ENCODE measurements at places on chromosomes 13 and 19.

DNA sequence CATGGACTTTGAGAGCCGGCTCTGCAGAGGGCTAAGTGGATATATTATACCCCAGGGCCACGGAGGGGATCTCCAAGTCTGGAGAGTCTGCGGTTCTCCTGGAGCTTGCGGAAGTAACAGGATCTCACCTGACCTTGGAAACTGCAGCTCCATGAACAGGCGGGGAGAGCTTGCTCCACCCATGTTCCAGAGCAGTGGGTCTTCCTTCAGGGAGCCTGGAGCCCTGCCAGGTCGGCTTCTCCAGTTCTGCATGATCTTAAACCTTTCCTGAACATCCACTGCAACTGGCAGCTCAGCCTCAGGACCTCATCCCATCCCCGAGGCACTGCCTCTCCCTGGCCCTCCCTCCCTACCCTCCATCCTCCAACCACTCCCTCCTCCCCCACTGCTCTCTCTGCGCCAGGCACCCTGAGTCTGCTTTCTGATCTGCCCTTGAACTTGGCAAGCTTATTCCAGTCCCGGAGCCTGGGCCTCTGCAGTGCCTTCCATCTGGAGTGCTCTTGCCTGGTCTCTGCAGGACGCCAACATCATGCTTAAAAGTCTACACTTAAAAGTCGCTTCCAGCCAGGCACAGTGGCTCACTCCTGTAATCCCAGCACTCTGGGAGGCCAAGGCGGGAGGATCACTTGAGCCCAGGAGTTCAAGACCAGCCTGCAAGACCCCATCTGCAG is 13.2 kb downstream of the ATCAY start:
- no peak for DNase-seq

- DNase-seq: no peak
Observed at GRCh38 chr19:10412257-10412977, 7.9 kb upstream of the PDE4A start.

- DNase-seq: no peak
Observed at GRCh38 chr13:57716295-57716694, 84.8 kb downstream of the PCDH17 start.

GRCh38 chr19:50300814-50301606 is 28.2 kb downstream of the KCNC3 start:
- no peak for DNase-seq

DNA sequence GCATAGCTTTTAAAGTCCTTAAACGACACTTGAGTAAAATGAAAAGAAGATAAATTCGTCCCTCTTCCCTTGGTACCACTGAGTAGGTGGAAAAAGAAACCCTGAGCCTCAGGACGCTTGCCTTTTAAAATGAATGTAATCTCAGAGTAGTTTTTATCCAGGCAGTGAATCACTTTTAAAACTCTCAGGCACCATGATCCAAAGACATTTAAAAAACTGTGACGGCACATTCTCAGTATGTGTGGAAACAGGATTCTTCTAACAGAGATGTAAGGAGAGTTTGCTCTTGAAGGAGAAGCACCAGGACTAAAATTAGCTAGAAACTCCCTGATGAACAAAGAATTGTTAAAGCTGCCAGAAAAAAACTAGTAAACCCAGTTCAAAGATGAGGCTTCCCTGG is 105.7 kb upstream of the SLC15A1 start:
- DNase-seq: no peak

DNA sequence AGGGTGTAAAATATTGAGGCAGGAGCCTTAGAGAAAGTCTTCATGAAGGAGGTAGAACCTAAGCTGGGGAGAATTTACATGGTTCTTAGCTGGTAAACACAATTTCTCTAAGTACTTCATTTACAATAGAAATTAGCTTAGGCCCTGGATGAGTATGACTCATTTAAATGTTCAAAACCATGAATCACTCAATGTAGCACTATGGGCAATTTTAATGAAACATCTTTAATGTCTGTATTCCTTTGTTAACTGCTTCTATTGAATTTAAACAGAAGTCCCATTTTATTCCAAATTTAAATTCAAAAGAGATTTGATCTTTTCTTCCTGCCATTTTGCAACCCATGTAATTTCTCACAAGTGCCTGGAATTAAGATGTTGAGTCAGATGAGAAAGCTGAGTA is 252.1 kb downstream of the RFC3 start:
- DNase-seq: no peak

- no peak for DNase-seq
Observed at GRCh38 chr19:14106840-14107239, 10.7 kb downstream of the PRKACA start.

DNA sequence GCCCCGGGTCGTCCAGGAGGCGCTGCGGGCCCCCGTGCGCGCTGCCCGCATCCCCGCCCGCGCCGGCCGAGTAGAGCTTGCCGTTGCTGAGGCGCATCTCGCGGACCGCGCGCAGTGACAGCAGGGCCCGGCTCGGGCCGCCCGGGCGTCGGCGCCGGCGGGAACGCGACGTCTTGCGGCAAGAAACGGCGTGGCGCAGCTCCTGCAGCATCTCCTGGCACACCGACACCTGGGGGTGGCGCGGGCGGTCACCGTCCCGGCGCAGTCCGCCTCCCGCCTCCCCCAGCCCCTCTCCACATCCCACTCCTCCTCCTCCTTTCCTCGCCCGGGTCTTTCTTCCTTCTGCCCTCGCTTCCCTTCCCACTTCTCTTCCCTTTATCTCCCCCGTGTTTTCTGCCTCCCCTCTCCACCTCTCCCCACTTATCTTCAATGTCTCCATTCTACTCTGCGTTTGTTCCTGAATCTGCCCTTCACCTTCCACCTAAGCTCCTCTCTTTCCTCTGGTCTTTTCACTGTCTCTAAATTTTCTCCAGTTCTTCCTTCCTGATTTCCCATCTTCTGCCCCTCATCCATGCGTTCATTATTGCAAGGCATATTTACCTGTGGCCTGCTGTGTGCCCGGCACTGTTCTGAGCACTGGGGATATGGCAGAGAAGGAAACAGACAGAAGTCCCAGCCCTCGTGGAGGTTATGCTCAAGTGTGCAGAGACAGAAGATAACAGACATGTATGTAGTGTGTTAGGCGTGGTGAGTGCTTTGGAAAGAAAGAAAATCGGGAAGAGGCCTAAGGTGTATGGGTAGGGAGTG is 5.2 kb upstream of the ATP1A3 start:
- no peak for DNase-seq

GRCh38 chr19:38684078-38684861 is 36.8 kb downstream of the ACTN4 start:
- no peak for DNase-seq

DNA sequence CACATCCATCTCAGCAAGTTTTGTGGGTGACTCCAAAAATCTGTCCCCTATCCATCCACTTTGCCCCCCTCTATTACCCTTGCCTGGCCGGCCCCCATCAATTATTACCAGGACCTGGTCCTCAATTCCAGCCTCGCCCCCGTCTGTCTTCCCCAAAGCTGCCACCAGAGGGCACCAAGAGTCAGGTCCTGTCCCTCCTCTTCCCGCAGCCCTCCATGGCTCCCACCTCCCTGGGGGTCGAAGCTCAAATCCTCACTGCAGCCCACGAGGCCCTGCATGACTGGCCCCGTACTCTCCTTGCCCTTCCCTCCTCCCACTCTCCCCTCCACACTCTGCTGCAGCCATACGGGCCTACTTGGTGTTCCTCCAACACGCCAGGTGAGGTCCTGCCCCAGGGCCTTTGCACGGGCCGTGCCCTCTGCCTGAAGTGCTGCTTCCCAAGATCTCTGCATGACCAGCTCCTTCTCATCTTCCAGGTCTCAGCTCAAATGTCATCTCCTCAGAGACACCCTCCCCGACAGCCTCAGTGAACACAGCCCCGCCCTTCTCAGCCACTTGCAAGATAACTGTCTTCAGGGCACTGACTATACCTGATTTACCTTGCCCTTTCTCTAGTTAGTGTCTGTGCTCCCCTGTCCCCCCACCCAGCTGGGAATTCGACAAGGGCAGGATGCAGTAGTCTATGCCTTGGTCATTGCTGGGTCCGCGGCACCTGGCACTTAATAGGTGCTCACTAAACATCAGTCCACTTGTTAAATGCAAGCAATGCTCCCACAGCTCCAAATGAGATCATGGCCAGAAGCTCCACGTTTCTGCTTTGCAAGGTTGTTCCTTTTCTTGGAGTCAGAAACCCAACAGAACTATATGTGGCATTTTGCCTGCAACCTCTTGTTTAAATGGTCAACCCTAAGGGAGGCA is 16.8 kb upstream of the SEMA6B start:
- DNase-seq: no peak

- DNase-seq: no peak
Observed at GRCh38 chr13:46010148-46010547, 42.4 kb downstream of the ZC3H13 start.

GRCh38 chr19:17757125-17757524 is 5.8 kb downstream of the FCHO1 start:
- DNase-seq: no peak

- DNase-seq: no peak
Observed at GRCh38 chr19:42233106-42233505, 9.3 kb downstream of the GSK3A start.

DNA sequence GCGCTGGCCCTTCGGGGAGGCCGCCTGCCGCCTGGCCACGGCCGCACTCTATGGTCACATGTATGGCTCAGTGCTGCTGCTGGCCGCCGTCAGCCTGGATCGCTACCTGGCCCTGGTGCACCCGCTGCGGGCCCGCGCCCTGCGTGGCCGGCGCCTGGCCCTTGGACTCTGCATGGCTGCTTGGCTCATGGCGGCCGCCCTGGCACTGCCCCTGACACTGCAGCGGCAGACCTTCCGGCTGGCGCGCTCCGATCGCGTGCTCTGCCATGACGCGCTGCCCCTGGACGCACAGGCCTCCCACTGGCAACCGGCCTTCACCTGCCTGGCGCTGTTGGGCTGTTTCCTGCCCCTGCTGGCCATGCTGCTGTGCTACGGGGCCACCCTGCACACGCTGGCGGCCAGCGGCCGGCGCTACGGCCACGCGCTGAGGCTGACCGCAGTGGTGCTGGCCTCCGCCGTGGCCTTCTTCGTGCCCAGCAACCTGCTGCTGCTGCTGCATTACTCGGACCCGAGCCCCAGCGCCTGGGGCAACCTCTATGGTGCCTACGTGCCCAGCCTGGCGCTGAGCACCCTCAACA is 1.2 kb downstream of the F2RL3 start:
- no peak for DNase-seq

GRCh38 chr19:18859676-18860301 is 28.0 kb downstream of the UPF1 start:
- no peak for DNase-seq

DNA sequence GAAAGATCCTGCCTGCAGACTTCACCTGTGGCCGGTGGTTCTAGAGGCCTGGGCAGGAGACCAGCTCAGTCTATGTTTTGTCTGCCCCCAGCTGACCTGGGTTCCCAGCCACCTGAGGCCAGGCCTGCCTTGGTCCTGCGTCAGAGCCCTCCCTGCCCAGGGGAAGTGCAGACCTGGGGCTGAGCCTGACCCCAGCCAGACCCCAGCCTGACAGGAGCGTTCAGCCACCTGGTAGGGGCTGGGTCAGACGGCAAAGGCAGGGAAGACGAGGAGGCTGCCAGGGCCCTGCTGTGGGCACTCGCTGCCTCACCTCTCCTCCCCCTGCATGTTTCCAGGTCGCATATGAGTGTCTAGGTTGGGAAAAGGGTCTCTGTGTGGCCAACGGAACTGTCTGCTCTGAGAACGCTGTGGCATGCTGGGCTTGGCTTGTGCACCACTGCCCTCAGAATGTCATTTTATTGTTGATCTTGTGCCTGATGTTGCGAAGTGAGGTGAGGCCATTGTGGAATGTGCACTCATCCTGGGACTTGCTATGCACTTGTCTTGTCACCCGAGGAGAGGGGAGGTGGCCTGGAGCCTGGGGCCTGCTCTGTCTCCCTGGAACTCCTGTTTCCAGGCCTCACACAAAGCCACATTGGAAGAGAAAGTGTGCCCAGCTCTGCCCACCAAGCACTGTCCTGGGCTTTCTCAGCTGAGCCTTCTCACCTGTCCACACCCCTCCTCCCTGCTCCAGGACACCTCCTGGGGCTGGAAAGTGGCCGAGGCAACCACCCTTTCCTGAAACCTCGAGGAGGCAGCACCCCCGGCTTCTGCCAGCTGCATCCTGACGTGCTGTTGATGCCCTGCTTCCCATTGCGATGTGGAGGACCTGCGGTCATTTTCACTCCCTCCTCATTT is 15.2 kb upstream of the MCF2L start:
- DNase-seq: no peak

- DNase-seq: no peak
Observed at GRCh38 chr19:19554074-19555023, 16.3 kb downstream of the CILP2 start.

DNA sequence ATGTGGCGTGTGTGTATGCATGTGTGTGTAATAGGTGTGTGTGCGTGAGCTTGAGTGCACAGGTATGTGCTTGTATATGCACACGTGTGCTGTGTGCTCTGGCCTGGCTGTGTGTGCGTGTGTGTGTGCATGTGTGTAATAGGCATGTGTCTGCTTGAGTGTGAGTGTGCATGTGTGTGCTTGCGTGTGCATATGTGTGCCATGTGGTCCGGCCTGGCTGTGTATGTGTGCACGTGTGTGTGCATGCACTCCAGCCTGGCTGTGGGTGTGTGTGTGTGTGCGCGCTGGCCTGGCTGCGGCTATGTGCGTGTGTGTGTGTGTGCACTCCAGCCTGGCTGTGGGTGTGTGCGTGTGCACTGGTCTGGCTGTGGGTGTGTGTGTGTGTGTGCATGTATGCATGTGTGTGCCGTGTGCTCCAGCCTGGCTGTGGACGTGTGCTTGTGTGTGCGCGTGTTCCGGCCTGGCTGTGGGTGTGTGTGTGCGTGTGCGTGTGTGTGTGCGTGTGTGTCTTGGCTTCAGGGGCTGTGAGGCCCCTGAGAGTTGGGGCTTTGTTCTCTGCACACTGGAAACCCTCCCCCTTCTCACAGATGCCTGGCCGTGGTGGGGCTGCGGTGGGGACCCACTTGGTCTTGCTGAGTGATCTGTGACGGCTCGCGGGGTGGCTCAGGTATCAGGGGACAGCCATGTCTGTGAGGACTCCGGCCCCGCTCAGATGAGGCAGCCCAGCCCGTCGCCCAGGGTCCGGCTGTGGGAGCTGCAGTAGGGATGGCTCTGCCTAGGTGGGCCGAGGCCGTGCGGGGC is 8.2 kb downstream of the SPPL2B start:
- DNase-seq: no peak

GRCh38 chr19:17522988-17523872 is 11.8 kb downstream of the PGLS start:
- DNase-seq: no peak

DNA sequence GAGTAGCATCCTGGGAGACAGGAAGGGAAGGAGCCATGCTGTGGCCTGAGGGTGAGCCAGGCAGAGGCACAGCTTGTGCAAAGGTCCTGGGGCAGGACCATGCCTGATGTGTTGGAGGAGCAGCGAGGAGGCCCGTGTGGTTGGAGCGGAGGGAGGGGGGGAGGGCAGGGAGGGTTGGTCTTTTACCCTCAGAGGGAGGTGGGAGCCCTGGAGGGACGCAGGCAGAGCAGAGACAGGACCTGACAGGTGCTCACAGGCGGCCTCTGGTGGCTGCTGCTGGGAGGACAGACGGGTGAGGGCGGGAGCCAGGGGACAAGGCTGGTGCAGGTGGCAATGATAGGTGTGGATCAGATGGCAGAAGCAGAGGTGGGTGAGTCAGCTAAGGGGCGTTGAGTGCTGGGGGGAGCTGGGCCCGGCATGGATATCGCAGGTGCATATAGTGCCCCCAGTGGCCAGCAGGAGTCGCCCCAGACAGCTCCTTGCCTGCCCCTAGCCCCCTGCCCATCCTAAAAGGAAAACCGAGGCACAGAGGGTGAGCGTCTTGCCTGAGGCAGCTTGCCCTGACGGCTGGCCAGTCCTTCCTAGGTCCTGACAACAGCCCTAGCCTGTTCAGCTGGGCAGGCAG is 9.8 kb upstream of the GNA15 start:
- DNase-seq: peak; percentile 50
